Stimulated activated CD4-positive, alpha-beta T cell treated with anti-CD3 and anti-CD28 coated beads, Interleukin-1b, Interleukin-23, amount 100 ng/mL, for 24 hours (primary cell): ENCODE measurements at places on chromosomes 6 and 20.

- no peak for DNase-seq
These were observed 1.2 kb upstream of the TMEM217 start for GRCh38 chr6:37259191-37259590.

DNA sequence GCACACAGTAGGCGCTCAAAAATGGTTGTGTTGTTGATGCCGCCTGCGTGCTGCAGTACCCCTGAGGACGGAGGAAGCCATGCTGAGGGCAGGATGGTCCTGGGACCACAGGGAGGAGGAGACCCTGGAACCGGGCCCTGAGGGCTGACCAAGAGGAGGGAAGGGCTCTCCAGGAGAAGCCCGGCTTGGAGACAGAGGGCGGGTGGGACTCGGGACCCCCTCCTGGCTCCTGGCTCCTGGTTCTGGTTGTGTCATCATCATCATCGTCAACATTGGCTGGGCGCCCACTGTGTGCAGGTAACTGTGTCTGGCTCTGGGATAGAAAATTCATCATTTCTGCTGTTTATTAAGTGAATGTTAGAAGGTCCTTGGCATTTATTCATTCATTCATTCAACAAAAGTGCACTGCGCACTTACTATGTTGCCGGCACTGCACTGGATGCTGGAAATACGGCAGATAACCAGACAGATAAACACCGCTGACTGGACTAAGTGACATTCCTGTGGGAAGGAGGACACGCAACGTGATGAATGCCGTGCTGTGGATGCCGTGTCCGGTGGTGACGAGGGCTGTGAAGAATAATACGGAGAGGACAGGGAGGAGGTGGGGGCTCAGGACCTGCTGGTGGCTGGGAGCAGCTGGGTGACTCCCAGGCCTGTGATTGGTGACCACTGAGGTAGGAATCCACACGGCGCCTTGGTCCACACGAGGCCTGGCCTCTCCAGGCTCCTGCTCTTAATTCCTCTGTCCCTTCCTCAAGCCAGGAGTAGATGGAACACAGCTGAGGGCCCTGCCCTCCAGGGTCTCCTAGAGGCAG is 35.3 kb downstream of the SPDEF start:
- no peak for DNase-seq

DNA sequence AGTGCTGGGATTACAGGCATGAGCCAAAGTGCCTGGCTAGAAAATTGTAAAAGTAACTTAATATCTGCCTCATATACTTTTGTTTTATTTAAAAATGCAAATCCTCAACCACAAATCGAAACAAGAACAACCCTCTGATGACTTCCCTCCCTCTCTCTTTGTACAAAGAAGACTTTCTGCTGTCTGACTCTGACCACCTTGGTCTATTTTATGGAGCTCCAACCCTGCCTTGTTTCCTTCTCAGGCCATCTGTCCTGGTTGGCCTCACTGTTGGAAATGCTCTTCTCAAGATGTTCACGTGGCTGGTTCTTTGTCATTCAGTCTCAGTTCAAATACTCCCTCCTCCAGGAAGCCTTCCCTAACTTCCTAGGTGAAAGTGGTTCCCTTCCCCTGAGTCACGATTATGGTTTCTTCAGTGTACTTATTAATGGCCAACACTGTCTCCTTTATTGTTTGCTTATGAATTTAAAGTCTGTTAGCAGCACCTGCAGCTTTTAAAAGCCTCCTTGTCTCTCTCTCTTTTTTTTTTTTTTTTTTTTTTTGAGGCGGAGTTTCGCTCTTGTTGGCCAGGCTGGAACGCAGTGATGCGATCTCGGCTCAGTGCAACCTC is 151.5 kb upstream of the SALL4 start:
- no peak for DNase-seq

GRCh38 chr6:105359419-105360370 is 43.2 kb downstream of the PREP start:
- DNase-seq, result no peak

DNA sequence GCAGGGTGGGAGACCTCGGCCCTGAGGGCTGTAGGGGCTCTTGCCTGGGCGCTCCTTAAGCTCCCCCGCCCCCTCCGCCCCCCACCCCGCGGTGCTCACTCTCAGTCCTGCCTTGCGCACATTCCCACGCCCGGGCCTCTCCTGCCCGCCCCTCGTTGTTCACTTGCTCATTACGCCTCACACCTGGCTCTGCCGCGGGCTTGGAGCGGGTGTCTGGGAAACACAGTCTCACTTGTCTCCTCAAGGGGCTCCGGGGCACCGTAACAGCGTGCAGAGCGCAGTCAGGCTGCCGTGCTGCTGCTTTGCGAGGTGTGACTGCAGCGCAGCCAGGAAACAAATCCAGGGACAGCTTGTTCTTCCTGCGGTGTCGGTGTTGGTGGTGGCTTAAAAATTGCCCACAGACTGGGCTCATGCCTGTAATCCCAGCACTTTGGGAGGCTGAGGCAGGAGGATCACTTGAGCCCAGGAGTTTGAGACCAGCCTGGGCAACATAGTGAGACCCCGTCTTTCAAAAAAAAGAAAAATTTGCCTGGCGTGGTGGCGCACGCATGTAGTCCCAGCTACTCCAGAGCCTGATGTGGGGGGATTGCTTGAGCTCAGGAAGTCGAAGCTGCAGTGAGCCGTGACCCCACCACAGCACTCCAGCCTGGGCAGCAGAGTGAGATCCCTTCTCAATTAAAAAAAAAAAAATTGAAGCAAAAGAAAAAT is 4.6 kb downstream of the NPBWR2 start:
- no peak for DNase-seq

DNA sequence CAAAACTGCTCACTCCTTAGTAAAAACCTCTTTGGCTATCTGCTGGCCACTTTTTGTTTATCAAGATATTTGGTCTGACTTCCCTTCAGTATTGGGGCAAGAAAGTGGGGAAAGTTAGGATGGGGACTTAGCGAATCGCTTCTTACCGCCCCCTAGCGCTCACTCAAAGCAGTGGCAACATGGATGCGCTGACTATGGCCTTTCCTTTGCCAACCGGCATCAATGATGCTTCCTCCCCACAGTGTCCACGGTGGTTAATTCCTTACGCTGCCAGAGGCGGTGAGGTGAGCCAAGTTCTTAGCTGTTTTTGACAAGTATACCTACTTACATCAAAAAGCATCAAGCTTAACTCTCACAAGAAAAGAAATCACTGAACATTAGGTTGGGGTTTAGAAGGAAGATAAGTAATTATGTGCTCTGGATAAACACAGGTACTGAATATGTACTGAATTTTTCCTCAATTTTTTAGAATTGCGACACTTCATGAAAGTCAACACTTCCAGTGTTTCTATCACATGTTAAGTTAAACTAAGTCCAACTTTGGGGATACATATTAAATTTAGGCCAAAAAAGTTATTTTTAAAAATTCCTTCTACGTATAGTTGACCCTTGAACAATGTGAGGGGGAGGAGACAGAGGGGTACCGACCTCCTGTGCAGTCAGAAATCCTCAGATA is 86.7 kb downstream of the GMDS start:
- no peak for DNase-seq

DNA sequence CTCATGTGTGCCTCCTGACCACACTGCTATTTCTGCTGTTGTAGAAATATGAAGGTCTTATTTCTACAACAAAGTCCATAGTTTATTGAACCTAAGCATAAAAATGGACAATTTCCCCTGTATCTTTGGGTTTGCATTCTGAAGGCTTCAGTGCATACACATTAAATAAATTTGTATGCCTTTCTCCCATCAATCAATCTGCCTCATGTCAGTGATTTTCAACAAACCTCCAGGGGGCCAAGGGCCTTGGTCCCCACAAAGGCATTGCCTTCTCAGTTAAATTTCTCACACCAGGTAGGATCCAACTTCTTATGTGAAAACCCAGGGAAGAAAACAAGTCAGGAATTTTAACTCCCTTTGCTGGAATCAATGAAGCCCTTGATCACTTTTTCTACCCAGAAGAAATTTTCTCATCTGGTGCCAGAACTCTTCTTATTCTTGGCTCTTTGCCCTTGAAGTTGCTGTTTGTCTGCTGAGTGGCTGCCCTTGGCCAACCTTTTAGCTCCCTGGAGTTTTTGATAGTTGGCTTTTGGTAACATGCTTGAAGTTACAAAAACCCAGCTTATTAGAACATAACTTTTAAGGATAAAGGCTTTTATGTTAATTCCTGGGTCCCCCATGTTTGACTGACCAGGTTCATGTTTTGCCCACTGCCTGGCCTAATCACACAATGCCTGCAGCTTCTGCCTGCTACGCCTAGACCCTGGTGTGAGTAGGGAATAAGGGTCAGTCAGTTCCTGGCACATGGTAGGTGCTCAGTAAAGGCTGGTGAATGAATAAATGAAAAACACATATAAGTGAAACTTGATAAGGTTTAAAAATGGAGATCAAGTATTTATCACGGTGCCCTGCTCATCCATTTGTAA is 37.0 kb downstream of the SHLD1 start:
- DNase-seq, result no peak

DNA sequence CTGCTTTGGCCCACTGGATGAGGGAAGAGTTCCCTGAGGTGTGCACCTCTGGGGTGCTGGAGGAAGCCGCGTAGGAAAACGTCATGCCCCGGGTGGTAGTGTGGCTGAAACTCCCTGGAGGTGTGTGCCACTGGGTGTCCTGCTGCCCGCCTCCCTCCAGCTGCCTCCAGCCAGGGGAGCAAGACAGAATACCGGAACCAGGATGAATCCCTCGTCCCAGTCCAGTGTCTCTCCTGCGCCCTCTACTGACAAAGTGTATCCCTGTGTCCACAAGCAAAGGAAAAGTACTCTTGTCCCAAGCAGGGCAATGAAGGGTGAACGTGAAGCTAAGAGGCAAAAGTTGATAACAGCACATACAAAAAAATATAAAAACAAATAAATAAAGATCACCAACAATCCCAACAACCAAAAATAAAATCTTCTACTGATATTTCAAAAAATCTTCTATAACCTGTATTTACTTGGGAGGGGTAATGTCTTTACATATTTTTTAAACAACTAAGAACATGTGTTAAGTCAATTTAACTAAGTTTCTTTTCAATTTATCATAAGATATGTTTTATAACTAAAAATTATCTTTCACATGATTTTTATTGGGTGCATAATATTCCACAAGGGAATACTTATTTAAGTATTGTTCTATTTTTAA is 437.6 kb downstream of the MAFB start:
- DNase-seq, result no peak

DNA sequence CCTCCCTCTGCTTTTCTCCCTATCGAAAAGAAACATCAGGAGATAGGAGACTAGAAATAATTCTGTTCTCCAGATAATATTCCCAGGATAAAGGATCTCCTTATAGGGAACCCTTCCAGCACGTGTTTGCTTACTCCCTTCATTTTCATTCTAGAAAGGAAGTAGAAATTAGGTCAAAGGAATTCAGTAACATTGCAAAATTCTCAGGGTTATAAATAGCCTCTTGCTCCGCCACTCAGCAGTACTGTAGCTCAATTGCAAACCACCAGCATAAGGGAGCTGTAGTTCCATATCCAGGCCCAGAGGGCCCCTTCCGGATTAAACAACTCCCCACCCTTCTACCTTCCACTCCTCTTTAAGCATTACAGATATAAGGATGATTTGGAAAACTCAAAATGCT is 6.2 kb downstream of the ELMO2 start:
- DNase-seq, result no peak

- DNase-seq, result no peak
These were observed 358.8 kb upstream of the JAG1 start for GRCh38 chr20:11032611-11033010.

- no peak for DNase-seq
These were observed 413.5 kb downstream of the BTBD3 start for GRCh38 chr20:12331236-12331635.

GRCh38 chr6:7916959-7917358 is 6.4 kb upstream of the TXNDC5 start:
- DNase-seq, result no peak

GRCh38 chr6:53100561-53100960 is 35.4 kb downstream of the FBXO9 start:
- no peak for DNase-seq

DNA sequence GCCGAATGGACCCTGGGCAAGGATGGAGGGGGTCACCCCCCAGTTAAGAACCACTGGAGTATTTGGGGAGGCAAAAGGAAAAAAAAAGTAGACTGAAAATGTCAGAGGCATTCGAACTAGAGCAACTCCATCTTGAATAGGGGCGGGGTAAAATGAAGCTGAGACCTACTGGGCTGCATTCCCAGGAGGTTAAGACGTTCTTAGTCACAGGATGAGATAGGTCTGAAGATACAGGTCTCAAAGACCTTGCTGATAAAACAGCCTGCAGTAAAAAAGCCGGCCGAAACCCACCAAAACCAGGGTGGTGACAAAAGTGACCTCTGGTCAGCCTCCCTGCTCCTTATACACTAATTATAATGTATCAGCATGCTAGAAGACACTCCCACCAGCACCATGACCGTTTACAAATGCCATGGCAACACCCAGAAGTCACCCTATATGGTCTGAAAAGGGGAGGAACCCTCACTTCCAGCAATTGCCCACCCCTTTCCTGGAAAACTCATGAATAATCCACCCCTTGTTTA is 70.4 kb upstream of the KCNG1 start:
- DNase-seq, result no peak

DNA sequence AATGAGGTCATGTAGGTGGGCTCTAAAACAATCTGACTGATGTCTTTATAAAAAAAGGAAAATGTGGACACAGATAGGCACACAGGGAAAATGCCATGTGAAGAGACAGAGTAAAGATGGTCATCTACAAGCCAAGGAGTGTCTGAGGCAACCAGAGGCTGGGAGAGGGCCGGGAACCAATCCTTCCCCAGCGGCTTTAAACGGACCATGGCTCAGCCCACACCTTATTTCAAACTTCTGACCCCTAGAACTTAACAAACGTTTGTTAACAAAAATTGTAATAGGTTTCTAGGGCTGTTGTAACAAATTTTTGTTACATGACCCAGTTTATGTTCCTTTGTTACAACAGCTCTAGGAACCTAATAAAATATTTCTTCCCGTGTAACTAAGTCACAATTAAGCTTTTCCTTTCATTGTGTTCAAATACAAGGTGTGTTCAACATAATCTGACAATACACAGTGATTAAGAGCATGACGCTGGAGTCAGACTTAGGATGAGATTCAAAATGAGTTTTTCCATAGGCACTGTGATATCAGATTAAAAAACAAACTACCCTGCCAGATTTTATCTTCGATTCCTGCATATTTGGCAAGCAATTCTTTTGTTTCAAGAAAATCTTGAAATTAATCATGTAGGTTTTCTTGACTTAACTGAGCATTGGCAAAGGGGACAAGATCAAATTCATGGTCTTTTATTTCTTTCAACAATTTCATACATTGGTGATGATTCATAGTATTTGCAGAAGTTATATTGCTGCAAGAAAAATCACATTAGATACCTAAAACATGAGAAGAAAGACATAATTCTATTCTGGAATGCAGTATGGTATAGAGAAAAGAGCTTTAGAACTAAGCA is 169.5 kb upstream of the RIPOR2 start:
- no peak for DNase-seq

DNA sequence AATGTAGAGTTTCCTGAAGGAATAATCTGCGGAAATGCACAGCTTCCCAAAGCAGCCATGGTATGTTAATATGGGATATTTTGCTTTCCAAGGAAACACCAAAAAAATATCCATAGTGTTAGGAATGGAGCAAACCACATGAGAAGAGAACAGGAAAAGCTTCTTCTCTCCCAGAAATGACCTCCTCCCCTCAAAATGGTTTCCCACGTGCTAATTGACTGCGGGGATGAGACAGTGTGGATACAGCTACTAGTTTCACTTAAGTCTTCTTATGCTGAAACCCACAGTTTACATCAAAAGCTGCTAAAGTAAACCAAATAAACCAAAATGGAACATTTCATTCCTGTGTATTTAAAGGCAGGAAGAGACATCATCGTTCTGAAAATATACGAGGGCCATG is 69.4 kb downstream of the FYN start:
- DNase-seq, result no peak
